ENCODE measurements at places on chromosomes 11 and 22. TPM values are rescaled to one million over a fixed set of nuclear protein-coding genes. Genes with fewer than 3 reads are reported as not detected.
A peak's percentile ranks its signal among the peaks of the same experiment; 100 is the strongest.

OR8D1 gene
- not detected for total RNA-seq

SPDYC gene
- total RNA-seq = not detected

EFCAB6 gene
- 0.36 TPM for total RNA-seq

RRP8 gene
- total RNA-seq = 26.3 TPM

DNA sequence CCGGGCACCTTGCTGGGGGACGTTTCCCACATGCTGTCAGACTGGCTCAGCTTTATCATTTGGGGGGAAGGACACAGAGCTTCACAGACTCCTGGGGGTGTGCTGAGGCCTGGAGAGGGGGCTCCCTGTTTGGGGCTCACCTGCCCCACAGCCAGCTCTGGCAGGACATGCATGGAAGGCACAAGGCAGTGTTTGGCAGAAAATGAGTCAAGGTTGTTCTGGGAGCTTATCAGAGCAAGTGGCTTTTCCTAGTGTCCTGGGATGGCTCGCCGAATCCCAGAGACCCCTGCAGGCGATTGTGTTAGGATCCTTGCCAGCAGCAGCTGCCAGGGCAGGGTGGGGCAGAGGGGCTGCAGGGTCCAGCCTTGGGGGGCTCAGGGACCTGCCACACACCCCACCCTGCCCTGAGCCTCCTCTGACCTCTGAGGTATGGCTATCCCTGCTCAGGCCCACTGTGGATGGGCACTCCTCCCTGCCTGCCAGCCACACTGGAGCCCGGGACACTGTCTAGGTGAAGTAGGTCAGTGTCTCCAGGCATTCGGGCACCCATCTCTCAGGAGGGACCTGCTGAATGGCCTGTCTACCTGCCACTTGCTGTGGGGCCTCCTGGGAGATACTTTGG, 1323.0 kb downstream of the BRD1 start:
- no peak for DNase-seq
- no peak overlapping the region for H3K27ac ChIP-seq
- H3K4me3 ChIP-seq = no peak overlapping the region
- H3K27me3 ChIP-seq = no peaks in the 10 kb centered on the region
- H3K36me3 ChIP-seq = no peaks in the 10 kb centered on the region

GRCh38 chr22:36860821-36861659, at the start of gene NCF4:
TSS of gene NCF4 (plus strand) at chr22:36861006. CDS start at chr22:36861172, 166 bp downstream.
- H3K4me3 ChIP-seq = peak within 1 kb of the TSS; percentile 60
- peaks cover 68% of the 10 kb centered on the region for H3K4me1 ChIP-seq
- peak; percentile 94 for DNase-seq
- no peaks in the 10 kb centered on the region for H3K36me3 ChIP-seq
- no peaks in the 10 kb centered on the region for H3K27me3 ChIP-seq

- H3K27me3 ChIP-seq = no peaks in the 10 kb centered on the region
- H3K4me3 ChIP-seq = no peak overlapping the region
- no peak for DNase-seq
- no peaks in the 10 kb centered on the region for H3K36me3 ChIP-seq
Measured at GRCh38 chr22:23071230-23072076, 1.1 kb downstream of the GNAZ start.

- no peak overlapping the region for H3K4me3 ChIP-seq
- H3K36me3 ChIP-seq = no peaks in the 10 kb centered on the region
- H3K27me3 ChIP-seq = peaks cover 4% of the 10 kb centered on the region
- H3K4me1 ChIP-seq = no peaks in the 10 kb centered on the region
- no peak overlapping the region for H3K27ac ChIP-seq
Measured at GRCh38 chr11:113602483-113602882, 103.6 kb downstream of the TMPRSS5 start.

GRCh38 chr11:128520206-128520887, 67.0 kb downstream of the ETS1 start:
- H3K27me3 ChIP-seq = no peaks in the 10 kb centered on the region
- no peak for DNase-seq
- peak overlapping the region; percentile 96 for H3K4me3 ChIP-seq
- peak overlapping the region; percentile 96 for H3K27ac ChIP-seq
- peaks cover 7% of the 10 kb centered on the region for H3K36me3 ChIP-seq
- peaks cover 17% of the 10 kb centered on the region for H3K4me1 ChIP-seq

- no peaks in the 10 kb centered on the region for H3K4me1 ChIP-seq
- no peaks in the 10 kb centered on the region for H3K36me3 ChIP-seq
- no peak overlapping the region for H3K4me3 ChIP-seq
- DNase-seq = no peak
- no peak overlapping the region for H3K27ac ChIP-seq
Measured at GRCh38 chr11:86421946-86422345, 47.3 kb downstream of the CCDC81 start.

- no peaks in the 10 kb centered on the region for H3K27me3 ChIP-seq
- no peaks in the 10 kb centered on the region for H3K36me3 ChIP-seq
- no peak overlapping the region for H3K27ac ChIP-seq
- H3K4me3 ChIP-seq = no peak overlapping the region
- H3K4me1 ChIP-seq = no peaks in the 10 kb centered on the region
Measured at GRCh38 chr11:24949406-24949805, 452.6 kb downstream of the LUZP2 start.

DNA sequence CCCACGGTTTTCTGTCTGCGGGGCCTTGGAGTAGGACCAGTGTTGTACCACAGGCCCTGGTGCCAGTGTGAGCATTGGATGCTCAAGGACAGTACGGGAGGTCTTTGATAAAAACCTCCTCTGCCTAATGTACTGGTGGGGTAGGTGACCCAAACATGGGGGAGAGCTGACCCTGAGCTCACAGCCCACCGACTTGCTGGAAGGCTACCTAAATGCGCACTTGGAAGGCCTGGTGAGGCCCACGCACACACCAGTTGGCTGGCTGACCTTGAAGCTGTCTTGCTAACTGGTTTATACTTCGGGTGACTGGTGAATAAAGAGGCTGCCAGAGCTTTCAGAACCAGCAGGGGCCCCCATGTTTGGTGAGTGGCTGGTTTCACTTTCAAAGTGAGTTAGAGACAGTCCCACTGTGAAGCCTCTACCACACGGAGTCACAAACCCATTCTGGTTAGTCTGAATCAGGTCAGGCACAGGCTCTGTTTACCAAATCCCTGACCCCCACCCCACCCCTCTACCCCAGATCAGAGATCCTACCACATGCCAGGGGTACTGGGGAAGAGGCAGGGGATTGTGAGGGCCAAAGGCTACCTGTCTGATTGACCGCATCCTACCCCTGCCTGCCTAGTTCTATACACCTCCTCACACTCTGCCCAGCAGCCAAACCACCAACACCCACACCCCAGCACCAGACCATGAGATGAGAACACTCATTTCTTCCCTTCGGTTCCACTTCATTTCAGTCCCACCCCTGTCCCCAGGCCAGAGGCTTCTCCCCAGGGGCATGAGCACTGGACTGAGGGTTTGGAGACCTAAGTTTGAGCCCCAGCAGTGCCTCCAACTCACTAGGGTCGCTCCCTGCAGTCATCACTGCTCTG, 12.7 kb upstream of the IL2RB start:
- no peaks in the 10 kb centered on the region for H3K27me3 ChIP-seq
- H3K4me3 ChIP-seq = peak overlapping the region; percentile 43

- no peak overlapping the region for H3K4me3 ChIP-seq
- H3K4me1 ChIP-seq = no peaks in the 10 kb centered on the region
- no peak for DNase-seq
- no peaks in the 10 kb centered on the region for H3K27me3 ChIP-seq
- no peaks in the 10 kb centered on the region for H3K36me3 ChIP-seq
Measured at GRCh38 chr11:35814720-35815305, 129.0 kb upstream of the LDLRAD3 start.
